NCI-H2107 (cell line): ENCODE measurements at places on chromosomes 6 and 20.
A peak's percentile ranks its signal among the peaks of the same experiment; 100 is the strongest.

DNA sequence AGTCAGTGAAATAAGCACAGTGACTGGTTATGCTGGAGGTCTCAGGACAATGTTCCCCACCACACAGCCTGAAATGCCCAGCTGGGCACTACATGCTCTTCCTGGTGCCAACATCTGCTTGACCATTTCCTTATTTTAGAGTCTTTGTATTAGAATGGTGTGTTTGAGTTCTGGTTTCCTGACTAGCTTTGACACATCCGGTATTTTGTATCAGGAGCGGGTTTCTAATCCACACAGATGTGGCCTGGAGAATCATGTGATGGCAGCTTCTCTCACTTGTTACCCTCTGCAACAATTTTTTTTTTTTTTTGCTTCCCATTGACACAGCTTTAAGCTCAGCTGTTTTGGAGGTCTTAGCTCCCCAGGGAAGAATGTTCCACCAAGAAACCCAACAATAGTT lies 164.5 kb upstream of the CST7 start:
- no peak for DNase-seq

GRCh38 chr6:99746261-99746895 lies 139.7 kb downstream of the PRDM13 start:
- DNase-seq, result peak; percentile 50

- no peak for DNase-seq
Measured at GRCh38 chr6:1957746-1958145, 287.7 kb downstream of the GMDS start.

GRCh38 chr20:51026269-51026668 lies 3.4 kb upstream of the KCNG1 start:
- no peak for DNase-seq

DNA sequence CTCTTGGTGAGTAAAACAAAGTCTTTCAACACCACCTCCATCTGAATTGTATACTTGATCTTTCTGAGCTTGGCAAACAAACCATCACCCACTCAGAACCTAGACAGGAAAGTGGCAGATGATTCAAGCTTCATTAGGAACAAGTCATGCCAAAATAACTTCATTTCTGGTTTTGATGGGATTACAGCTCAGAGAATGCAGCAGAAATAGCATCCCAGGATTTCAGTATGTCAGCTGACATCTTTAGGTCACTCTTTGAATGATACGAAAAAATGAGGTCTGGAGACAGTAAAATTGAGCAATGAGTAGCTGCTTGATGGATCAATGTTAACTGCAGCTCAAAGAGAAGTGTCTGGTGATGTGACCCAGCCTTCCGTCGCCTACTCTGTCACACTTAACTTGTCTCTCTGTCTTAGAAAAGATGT lies 92.4 kb downstream of the GJA10 start:
- DNase-seq, result no peak

- DNase-seq, result no peak
Measured at GRCh38 chr20:20003031-20003954, 13.9 kb upstream of the NAA20 start.

- DNase-seq, result peak; percentile 27
Measured at GRCh38 chr6:27126815-27127537, 120.5 kb upstream of the PRSS16 start.

DNA sequence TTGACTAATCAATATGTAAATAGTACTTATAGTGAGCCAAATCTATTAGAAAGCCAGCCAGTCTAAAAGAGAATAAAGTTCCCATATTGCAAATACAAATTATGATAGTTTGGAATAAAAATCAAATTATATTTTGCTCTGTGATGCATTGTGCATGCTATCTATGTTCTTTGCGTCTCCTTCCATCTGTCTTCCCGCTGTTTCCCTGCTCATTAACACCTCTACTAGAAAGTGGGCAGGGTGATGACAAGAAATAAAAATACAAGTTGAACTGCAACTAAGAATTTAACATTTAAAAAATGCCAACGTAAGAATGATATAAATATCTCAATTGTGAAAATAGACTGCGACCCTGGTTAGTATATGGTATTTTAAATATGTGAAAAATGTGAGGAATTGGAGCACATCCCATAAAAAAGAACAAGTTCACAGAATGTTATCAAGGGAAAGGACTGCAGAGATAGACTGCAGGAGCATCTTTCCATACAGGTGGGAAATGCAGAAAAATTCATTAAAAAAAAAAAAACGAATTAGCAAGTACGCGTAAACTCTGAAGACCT lies 157.6 kb upstream of the PDE7B start:
- no peak for DNase-seq

GRCh38 chr6:111573131-111573883 lies 32.4 kb downstream of the TRAF3IP2 start:
- no peak for DNase-seq

DNA sequence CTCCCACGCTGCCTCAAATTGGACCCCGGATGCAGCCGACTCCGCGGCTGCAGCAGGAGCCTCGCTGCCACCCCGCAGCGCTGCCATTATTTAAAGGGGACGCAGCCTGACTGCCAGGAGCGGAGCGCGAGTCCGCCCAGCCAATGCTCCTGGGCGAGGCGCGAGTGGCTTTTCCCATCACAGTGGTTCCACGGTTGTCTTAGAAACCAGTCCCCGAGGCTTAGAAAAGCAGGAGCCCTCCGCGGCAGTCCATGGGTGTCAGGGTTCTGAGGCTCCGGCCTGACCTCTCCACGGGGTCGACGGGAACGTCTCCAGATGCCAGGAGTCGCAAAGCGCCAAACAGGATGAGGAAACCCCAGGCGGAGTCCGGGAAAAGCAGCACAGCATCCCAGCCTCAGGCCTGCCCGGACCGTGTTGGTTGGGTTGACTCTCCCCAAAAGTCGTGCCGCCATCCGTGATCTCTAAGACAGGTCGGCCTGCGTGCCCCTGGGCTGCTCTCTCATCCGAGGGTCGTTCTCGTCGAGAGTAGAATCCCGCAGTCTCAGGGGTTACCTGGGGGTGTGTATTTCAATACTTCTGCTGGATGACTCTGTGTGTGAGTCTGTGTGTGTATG lies 975.8 kb upstream of the DEFB115 start:
- DNase-seq, result no peak

- no peak for DNase-seq
Measured at GRCh38 chr6:44102527-44102926, 24.7 kb downstream of the MRPL14 start.
